ENCODE measurements at places on chromosomes 5 and 9.

- DNase-seq, result no peak
Measured at GRCh38 chr5:151707567-151707966, 20.9 kb upstream of the SPARC start.

DNA sequence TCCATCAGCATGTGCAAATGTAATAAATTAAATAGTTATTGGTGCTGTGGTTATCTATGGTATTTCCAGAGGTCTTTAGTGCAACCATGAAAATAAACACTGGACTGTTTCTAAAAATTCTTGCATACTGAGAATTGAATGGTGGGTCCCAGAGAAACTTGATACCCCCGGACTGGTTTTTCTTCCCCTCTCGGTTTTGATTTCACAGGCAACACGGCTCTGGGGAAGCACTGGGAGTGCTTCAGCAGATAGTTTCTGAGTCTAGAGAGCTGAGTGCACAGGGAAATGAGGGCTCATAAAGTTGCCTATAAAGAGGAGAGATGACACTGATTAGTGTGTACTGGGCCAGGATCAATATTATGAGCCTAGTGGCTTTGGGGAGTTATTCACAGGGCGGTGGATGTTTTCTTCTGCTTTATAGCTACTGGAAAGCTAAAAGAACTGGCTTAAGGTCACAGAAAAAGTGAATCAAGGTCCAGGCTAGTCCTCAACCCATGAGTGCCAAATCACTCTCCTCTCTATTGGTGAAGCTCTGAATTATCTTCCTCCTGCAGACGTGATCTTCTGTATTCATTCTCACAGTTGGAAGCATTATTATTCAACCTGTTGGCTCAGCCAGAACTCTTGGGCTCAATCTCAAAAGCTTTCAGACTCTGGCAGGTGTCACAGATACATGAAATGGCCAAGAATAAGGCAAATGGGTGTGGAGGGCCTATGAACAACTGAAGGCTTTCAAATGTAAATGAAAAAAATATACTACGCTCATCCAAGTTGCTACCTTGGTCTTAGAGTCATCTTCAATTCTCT lies 170.2 kb upstream of the HMHB1 start:
- DNase-seq, result no peak

DNA sequence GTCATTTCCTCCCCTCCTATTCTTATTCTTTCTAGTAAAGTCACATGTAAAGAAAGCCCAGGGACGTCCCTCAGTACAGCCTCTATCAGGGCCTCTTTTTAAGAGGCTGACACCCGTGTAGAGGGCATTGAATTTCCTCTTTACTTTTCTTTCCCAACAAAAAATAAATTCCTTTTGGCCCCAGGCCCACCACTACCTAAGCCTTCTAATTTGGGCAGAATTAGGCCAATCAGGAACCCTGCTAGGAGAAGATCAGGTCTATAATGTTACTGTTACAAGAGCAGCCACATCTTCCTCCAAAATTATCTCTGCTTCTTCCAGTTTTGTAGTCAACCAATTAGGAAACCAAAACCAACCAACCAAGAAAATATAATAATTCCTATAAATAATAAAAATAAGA lies 189.6 kb upstream of the NREP start:
- no peak for DNase-seq

- no peak for DNase-seq
Measured at GRCh38 chr5:25027061-25027460, 382.3 kb upstream of the CDH10 start.

GRCh38 chr5:173557123-173557903 lies 59.1 kb downstream of the BOD1 start:
- no peak for DNase-seq

DNA sequence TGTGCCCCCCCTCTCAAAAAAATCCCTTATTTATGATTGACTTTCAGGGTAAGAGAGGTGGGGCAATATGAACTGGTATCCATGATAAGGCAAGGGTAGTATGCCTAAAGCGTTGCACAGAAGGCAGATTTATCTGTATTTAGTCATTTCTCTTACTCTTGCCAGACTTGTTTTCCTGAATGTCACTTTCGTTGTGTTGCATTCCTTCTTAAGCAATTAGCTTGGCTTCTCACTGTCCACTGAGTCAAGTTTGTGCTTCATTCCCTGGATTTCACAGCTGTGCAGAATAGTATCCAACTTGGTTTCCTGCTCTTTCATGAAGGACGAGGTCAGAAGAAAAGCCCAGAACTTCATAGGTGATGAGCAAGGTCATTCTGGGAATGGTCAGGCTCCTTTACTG lies 301.5 kb upstream of the ACTBL2 start:
- no peak for DNase-seq

- DNase-seq, result no peak
Measured at GRCh38 chr5:105885266-105885665, 1785.5 kb downstream of the EFNA5 start.

- DNase-seq, result peak; percentile 63
Measured at GRCh38 chr9:124006448-124007361, 4.9 kb upstream of the LHX2 start.

DNA sequence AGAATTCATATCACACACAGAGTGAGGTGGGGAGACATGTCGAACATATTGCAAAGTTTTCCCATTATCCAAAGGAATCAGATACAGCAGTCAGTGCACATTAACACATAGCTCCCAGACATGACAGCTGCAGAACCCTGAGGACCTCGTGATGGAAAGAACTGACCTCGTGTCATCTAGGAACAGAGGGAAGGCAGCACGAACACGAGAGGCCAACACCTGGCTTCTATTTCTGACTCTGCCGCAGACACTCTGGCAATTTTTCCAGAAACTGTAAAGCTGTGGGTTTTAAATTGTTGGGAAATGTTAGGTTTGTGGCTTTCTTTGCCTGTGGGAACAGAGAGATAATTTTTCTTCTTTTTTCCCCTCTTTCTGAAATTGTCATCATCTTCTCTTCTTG lies 315.0 kb upstream of the PIK3R1 start:
- no peak for DNase-seq

DNA sequence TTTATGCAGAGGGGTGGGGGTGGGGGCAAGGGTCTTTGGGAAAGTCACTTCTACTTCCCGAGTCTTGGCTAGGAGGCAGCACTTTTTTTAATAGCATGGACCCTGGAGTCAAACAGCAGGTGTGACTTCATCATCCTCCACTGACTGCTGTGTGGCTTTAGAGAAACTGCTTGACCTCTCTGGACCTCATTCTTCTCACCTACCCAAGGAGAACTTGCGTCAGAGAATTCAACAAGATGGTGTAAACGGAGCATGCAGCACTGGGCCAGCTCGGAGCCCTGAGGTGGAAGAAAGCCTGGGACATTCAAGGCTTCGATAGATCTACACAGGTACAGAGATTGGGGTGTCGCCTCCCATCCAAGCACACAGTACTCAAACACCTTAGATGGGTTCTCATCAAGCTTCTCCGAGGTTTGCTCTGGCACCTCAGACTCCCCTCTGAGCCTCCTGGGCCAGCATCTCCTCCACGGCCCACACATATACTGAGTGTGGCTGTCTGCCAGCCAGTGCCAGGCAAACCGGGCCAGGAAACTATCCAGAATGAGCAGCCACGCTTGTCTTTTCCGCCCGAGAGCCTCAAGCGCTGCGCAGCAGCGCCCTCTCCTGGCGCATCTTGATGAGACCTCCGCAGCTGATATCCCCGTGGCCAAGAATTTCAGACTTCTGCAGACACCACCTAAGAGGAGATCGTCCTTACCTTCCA lies 4.6 kb upstream of the SLC25A48 start:
- peak; percentile 81 for DNase-seq

DNA sequence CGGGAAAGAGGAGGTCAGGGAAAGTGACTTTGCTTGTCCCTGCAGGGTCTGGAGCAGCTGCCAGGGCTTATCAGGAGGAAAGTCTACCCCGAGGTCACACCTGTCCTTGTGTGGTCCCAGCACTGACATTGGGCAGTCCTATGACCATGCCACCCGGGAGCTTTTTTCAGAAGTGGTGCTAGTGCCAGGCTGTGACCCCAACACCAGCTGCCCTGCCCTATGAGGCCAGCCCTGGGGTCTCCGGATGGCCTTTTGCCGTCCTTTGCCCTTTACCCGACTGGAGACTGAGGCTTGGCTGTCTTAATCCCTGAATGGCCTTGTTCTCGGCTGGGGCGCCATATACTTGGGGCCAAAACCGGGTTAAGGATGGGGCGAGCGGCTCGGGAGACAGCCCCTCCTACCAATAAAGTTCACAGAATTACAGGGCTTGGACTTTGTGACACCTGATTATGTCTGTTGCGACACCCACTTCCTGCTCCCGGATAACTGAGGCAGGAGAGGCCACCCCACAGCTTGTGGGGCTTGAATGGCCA lies 22.2 kb upstream of the SLC9A3 start:
- no peak for DNase-seq

- DNase-seq, result no peak
Measured at GRCh38 chr9:91185193-91185886, 176.4 kb downstream of the AUH start.

DNA sequence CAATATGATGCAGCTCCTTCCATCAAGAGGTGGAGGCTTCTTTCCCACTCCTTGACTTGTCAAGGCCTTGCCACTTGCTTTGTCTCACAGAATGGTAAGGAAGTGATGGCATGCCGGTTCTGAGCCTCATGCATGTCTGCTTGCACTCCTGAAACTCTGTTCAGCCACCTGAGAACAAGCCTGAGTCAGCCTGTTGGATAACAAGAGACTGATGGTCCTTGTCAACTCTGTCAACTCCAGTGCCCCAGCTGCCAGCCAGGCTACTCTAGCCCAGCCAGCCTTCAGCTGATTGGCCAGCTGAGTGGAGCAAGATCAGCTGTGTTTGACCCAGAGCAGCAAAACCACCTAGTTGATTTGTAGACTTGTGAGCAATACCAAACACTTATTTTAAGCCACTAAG lies 4.4 kb upstream of the TENT4A start:
- no peak for DNase-seq

GRCh38 chr5:132737982-132738681 lies 786 bp upstream of the KIF3A start:
- no peak for DNase-seq

- no peak for DNase-seq
Measured at GRCh38 chr9:29625292-29625731, 2052.0 kb upstream of the C9orf72 start.

DNA sequence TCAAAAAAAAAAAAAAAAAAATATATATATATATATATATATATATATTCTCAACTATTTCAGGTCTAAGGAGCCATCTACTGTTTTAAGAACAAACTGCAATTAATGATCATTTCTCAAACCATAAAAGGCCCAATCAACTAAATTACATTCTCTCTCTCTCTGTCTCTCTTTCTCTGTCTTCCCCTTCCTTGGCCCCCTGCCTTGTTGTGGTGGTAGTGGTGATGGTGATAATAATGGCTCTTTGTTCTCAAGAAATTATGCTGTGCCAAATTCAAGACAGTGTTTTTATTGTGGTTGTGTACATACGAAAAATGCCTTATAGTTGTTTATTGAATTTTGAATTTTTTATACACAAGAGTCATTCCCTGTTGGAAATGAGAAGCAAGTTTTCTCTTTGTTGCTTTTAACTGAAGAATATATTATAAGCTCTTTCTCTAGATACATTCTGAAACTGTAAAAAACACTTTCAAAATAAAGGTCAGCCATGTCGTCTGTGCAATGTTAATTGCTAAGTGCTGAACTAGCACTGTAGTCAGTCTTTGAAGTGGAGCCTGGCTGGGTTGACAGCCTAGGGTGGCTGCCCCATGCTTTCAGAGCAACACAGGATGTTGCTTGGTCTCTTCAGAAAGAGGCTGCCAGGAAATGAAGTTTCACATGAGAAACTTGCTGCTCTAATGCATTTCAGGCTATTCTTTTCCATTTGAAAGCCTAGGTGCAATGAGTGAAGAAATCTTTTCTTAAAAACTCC lies 96.0 kb downstream of the HINT1 start:
- DNase-seq, result no peak

- no peak for DNase-seq
Measured at GRCh38 chr9:32854271-32854670, 70.9 kb downstream of the TMEM215 start.

- DNase-seq, result no peak
Measured at GRCh38 chr5:59346982-59347381, 546.5 kb downstream of the PDE4D start.

GRCh38 chr9:126301985-126302603 lies 24.5 kb upstream of the MVB12B start:
- peak; percentile 71 for DNase-seq

- DNase-seq, result no peak
Measured at GRCh38 chr5:103375350-103375749, 116.8 kb downstream of the MACIR start.

- DNase-seq, result no peak
Measured at GRCh38 chr5:74206579-74207550, 433.7 kb downstream of the ENC1 start.

DNA sequence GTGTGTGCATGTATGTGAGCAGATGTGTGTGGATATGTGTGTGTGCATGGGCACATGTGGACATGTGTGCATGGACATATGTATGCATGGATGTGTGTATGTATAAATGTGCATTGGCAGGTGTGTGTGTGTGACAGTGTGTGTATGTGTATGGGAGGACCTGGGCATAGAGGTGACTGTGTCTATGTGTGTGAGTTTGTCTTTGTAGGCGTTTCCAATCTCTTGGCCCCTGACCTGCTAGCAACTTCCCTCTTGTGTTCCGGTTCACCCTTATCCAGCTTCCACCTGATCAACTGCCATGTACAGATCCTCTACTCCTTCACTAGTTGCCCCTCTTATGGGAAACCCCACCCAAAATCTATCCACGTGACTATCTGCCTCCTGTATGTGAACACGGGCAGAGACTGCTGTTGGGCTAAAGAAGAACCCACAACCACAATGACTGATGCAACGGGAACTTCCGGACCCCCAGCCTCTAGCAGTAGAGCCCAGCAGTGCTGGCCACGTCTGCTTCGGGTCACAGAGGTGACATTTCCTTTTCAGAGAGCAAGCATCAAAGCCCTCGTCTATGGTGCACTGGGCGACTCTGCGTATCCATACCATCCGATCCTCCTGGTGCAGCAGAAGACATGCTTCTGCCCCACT lies 24.9 kb upstream of the GADD45G start:
- DNase-seq, result no peak

DNA sequence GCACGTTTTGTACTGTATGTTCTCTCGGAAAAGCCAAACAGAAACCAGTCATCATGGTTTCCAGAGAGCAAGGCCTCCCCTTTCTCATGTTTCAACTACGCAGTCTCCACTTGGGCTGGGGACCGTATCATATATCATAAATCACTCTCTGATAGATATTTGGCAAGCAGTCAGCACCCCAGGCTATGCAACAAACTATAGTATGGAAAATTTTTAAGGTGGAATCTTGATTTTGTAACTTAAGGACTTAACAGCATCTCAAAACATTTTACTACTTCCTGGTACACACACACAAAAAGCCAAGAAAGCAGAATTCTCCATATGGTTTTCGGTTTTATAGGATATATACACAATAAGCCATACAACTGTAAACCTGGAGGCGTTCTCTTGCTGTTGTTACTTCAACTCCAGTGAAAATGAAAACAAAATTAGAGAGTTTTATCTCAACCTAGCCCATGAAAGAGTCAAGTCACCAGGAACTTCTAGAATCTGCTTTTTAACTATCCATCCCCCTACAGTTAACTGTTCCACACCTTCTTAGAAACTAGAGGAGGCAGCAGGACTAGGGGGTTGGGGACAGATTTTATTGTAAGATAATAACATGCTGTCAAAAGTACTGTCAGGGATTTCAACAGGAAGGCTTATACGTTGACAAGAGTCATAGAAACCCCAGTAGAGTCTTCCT lies 283.4 kb downstream of the NFIB start:
- DNase-seq, result no peak

- DNase-seq, result peak; percentile 40
Measured at GRCh38 chr5:6722015-6722414, 8.8 kb downstream of the TENT4A start.
